Endothelial cell of umbilical vein (primary cell): ENCODE measurements at places on chromosomes 16 and 17. TPM values are rescaled to one million over a fixed set of nuclear protein-coding genes. Genes with fewer than 3 reads are reported as not detected.

DNA sequence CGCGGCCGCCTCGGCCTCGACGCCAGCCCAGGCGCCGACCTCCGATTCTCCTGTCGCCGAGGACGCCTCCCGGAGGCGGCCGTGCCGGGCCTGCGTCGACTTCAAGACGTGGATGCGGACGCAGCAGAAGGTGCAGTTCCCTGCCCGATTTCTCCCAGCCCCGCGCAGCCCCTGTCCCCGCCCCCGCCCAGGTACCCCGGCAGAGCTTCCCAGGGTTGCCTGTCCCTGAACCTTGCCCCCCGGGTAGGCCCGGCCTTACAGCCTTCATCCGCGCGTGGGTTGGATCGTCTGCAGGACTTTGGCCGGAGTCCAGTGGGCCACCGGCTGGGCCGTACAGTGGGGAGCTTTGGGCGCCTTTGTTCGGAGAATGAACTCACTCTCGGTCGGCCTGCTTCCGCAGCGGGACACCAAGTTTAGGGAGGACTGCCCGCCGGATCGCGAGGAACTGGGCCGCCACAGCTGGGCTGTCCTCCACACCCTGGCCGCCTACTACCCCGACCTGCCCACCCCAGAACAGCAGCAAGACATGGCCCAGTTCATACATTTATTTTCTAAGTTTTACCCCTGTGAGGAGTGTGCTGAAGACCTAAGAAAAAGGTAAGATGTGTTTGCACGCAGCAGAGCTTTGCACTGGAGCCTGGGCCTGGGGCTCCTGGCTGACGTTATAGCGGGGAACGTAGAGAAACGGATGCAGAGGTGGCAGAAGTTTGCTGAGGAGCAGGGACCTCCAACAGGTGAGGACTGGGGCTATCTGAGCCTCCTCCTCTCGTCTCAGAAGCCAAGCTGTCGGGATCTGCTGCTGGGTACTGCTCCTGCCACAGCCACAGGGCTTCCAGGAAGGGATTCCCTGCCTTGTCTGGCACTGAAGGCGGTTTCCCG is 593 bp downstream of the GFER start:
- H3K36me3 ChIP-seq, result no peaks in the 10 kb centered on the region
- DNase-seq, result no peak
- peaks cover 42% of the 10 kb centered on the region for H3K27me3 ChIP-seq
- H3K4me3 ChIP-seq, result peak overlapping the region; percentile 75
- H3K4me1 ChIP-seq, result peaks cover 15% of the 10 kb centered on the region
- H3K27ac ChIP-seq, result no peak overlapping the region

DNA sequence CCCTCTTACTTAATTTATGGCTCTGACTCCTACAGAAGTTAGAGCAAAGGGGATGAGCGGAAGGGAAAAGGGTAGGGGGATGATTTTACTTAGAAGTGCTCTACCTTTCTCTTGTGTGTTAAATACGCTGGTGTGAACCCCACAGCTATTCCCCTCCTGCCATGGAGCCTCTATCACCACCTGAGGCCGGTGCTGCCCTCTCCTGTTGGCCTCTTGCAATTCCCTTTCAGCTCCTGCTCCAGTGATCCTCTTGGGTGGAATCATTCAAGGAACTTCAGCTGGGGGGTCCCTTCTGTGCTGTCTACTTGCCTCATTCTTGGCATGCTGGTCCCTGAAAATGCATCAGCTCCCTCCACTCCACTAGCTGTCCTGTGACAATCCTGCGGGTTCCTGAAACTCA is 41.8 kb upstream of the CDH8 start:
- DNase-seq, result no peak
- no peaks in the 10 kb centered on the region for H3K4me1 ChIP-seq
- no peaks in the 10 kb centered on the region for H3K36me3 ChIP-seq
- no peaks in the 10 kb centered on the region for H3K27me3 ChIP-seq

DNA sequence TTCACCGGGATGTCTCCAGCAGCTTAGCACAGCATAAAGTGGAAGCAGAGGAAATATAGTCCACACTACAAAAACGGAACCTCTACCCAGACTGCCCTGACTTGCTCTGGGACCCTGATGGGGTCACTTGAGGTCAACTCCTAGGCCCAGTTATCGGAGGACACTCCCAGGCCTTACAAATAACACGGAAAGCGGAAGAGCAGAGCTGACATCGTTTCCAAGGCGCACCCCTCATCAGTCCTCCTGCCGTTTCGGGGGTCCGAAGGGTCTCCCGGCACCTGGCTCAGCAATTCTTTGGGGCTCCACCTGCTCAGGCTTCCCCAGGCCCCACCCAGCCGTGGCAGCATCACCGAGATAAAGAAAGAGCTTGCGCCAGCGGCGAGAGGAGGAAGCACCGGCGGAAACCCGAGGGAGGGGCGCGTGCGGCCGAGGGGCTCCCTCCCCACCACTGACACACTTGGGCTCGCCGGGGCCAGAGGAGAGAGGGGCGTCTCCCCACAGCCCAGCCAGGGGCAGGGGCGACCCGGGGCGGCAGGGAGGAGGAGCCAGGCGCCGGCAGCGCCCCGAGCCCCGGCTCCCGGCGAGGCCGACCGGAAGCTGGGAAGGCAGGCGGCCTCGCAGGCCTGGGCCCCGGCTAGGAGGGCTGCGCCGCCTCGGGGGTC is 727 bp downstream of the CORO7 start:
- no peaks in the 10 kb centered on the region for H3K27me3 ChIP-seq
- H3K36me3 ChIP-seq, result no peaks in the 10 kb centered on the region
- H3K4me3 ChIP-seq, result peak overlapping the region; percentile 71
- peak; percentile 43 for DNase-seq
- H3K4me1 ChIP-seq, result peaks cover 11% of the 10 kb centered on the region

DNA sequence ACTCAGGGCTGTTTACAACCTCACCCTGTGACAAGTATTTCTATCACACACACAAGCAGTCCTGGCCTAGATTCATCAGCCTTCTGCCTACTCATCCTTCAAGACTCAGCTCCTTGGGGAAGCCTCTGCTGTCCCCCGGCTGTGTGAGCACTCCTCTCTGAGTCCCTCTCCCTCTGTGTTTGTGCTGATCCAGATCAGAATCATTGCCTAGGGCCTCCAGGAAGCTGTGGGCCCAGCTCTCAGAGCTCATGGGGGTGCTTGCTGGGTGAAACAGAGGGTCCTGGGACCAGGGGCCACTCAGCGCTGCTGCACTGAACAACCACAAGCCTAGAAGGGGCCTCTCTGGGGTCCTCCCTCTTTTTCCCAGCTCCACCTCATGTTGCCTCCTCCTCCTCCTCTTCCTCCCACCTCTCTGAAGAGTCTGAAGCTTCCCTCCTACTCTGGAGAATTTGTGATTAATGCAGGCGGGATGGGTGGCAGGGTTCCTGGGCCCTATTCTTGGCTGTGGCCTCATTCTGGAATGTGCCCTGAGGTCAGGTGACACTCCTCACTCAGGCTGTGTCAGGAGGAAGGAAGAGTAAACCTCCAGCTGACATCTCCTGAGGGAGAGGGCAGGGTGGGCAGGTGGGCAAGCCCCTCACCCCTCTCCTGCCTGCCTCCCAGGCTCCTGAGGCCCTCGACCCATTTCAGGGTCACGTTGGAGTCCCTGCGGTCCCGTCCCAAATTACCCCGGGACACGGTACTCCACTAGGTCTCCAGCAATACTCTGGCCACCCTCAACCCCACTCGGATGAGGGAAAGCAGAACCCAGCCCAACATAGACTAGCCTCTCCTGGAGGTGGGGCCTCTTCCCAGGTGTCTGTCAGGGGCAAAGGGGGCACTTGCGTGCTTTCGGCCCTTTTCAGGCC is 10.1 kb downstream of the WFIKKN2 start:
- H3K27ac ChIP-seq, result no peak overlapping the region
- H3K27me3 ChIP-seq, result no peaks in the 10 kb centered on the region
- no peak for DNase-seq
- no peaks in the 10 kb centered on the region for H3K4me1 ChIP-seq
- no peaks in the 10 kb centered on the region for H3K36me3 ChIP-seq

- no peak overlapping the region for H3K27ac ChIP-seq
- H3K4me1 ChIP-seq, result peaks cover 17% of the 10 kb centered on the region
- H3K4me3 ChIP-seq, result no peak overlapping the region
- no peaks in the 10 kb centered on the region for H3K36me3 ChIP-seq
- H3K27me3 ChIP-seq, result no peaks in the 10 kb centered on the region
- no peak for DNase-seq
These were observed 47.2 kb downstream of the ZFPM1 start for GRCh38 chr16:88500255-88500661.

GRCh38 chr16:72162105-72162692 is 9.8 kb downstream of the PMFBP1 start:
- H3K4me3 ChIP-seq, result no peak overlapping the region
- H3K27me3 ChIP-seq, result no peaks in the 10 kb centered on the region
- no peak overlapping the region for H3K27ac ChIP-seq
- DNase-seq, result no peak
- no peaks in the 10 kb centered on the region for H3K36me3 ChIP-seq

NKD1 gene
- 0.32 TPM in 1 of 2 replicates, not detected in the other for total RNA-seq

CPNE7 gene
- 1.5 and 2.0 TPM in 2 replicates for total RNA-seq

ZNF213 gene
- total RNA-seq, result 8.0 and 9.8 TPM in 2 replicates

HOXB9 gene
- total RNA-seq, result 0.69 and 1.1 TPM in 2 replicates

CES1 gene
- not detected in 2 replicates for total RNA-seq
